ENCODE measurements at places on chromosomes 6 and 20.

DNA sequence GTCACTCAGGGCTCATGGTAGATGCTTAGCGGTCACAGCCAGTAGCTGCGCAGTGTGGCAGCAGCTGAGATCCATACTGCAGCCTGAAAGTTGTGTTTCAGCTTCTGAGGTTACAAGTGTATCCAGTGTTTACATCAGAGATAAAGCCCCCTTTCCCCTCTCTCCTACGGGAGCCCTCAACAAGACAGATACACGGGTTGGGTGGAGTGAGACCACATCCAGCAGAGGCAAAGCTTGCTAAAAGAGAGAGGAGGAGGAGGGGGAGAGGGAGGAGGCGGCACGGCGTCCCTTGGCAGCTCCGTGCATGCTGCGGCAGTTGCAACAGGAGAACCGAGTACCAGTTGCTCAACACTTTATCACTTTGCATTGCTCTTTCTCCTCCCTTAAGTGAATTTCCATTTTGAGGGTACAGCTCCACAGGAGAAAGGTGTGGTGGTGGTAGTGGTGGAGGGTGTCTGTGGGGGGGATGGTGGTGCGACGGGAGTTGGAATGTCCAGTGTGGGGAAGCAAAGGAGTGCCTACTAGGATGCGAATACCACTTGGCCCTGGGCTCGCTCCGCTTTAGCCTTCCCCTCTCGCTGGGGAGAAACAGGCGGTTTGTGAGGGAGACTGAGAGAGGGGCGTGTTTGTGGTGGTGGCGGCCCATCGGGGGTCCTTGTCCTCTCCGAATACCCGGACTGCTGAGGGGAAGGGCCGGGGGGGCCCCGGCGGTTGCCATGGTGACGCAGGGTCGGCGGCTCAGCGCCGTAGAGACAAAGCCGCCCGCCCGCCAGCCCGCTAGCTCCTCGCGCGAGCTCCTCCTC lies 405 bp upstream of the RNF182 start:
- DNase-seq: peak; percentile 87

DNA sequence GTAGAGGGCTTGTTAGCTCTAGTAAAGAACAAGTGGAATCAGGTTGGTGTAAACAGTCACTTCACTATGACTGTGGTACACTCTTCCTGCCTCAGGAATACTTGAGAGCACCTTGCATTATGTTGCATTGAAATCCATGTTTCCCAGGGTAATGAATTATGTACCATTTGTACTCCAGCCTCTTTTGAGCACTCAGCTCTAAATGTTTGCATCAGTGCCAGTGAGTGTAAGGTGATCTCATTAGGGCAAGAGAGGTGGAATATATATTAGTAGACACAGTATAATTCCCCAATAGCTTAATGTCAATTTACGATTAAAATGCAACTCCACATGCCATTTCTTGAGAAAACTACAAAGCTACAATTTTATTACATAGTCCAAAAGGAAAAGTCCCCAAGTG lies 319.6 kb upstream of the POU3F2 start:
- no peak for DNase-seq

- no peak for DNase-seq
Measured at GRCh38 chr20:39067526-39068216, 105.5 kb downstream of the DHX35 start.

GRCh38 chr20:32804817-32805216 lies 14.9 kb upstream of the MAPRE1 start:
- no peak for DNase-seq

- no peak for DNase-seq
Measured at GRCh38 chr20:62843656-62844055, 18.0 kb downstream of the TCFL5 start.

DNA sequence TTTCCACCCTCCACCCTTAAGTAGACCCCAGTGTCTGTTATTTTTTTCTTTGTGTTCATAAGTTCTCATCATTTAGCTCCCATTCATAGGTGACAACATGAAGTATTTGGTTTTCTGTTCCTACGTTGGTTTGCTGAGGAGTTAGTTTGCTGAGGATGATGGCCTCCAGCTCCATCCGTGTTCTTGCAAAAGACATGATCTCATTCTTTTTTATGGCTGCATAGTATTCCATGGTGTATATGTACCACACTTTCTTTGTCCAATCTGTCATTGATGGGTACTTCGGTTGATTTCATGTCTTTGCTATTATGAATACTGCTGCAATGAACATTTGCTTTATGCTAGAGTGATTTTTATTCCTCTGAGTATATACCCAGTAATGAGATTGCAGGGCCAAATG lies 301.2 kb downstream of the ADGRG6 start:
- DNase-seq: no peak

GRCh38 chr20:37534401-37535157 lies 6.9 kb upstream of the BLCAP start:
- peak; percentile 78 for DNase-seq

DNA sequence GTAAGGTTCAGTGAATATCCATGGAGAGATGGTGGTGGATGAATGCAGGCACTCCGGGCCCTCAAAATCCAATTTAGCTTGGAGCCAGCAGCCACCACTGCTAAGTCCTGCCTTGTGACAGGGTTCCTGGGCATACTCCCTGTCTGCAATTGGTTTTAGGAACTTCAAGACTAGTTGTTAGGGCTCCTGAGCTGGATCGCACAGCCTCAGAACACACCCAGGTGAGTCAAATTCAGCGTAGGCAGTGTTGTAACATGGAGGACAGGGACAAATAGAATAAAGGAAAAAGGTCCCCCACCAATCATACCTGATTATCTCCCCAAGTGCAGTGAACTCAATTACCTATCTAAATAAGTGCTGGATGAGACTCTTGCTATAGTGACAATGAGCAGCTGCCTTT lies 74.6 kb downstream of the PERP start:
- DNase-seq: no peak

GRCh38 chr20:62697468-62697912 lies 11.1 kb upstream of the NTSR1 start:
- DNase-seq: no peak

GRCh38 chr6:112997421-112998085 lies 650.4 kb downstream of the RFPL4B start:
- DNase-seq: no peak
